Cerebellar nuclear complex (tissue), 1 donor: ENCODE measurements at places on chromosomes 4 and X.

DNA sequence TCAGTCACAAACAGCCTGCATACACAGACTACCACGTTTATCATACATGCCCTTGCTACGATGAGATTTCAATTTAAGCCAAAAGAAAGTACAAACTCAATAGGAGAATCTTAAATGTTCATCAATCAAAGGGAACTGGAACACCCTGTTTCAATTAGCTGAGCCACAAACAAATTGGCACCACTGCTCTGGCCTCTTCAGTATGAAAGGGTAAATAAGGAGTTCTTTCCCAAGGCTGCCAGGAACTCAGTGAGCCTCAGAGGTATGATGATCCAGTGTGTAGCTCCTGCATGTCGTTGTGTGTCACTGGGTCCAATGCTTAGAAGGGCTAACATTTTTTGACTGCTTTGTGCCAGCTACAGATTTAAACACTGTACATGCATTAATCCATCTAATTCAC, 5.4 kb downstream of the RNF150 start:
- no peak for DNase-seq

- no peak for DNase-seq
Measured at GRCh38 chrX:52363247-52363883, 5.5 kb upstream of the XAGE2 start.

DNA sequence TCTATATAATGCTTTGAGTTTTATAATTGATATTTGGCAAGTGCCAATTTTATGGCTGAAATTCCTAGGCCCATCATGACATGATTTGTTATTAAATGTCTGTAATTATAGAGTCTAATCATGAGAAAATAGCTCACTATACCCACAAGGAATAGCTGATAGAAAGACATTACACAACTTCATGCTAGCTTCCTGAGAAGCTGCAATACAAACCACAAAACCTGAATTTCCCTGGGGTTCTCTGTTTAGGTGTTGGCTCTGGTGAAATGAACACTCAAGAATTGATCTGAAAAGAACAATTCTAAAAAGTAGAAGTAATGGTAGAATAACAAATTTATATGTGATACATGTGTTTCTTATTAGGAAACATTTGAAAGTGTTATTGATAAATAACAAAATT, 169.6 kb downstream of the GASK1B start:
- DNase-seq: no peak

GRCh38 chr4:85607624-85608023, 132.7 kb downstream of the ARHGAP24 start:
- DNase-seq: no peak

DNA sequence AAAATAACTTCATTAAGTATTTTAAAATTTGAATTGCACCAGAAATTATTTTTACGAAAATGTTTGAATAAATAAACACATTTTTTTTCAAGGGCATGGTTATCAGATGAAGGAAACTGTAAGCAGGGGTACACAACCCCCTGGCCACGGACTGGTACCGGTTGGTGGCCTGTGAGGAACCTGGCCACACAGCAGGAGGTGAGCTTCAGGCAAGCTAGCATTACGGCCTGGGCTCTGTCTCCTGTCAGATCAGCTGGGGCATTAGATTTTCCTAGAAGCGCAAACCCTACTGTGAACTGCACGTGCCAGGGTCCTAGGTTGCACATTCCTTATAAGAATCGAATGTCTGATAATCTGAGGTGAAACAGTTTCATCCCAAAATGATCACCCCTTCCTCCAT, 1499.7 kb upstream of the AGA start:
- no peak for DNase-seq

GRCh38 chr4:75498041-75498440, 16.2 kb downstream of the RCHY1 start:
- DNase-seq: no peak

- DNase-seq: no peak
Measured at GRCh38 chr4:154067786-154068185, 278.9 kb upstream of the SFRP2 start.

GRCh38 chr4:89109841-89110540, 1.3 kb upstream of the TIGD2 start:
- no peak for DNase-seq

GRCh38 chrX:15242899-15243555, 26.9 kb downstream of the ASB9 start:
- DNase-seq: peak; percentile 5

GRCh38 chrX:136325377-136325776, 24.6 kb downstream of the ADGRG4 start:
- DNase-seq: no peak

DNA sequence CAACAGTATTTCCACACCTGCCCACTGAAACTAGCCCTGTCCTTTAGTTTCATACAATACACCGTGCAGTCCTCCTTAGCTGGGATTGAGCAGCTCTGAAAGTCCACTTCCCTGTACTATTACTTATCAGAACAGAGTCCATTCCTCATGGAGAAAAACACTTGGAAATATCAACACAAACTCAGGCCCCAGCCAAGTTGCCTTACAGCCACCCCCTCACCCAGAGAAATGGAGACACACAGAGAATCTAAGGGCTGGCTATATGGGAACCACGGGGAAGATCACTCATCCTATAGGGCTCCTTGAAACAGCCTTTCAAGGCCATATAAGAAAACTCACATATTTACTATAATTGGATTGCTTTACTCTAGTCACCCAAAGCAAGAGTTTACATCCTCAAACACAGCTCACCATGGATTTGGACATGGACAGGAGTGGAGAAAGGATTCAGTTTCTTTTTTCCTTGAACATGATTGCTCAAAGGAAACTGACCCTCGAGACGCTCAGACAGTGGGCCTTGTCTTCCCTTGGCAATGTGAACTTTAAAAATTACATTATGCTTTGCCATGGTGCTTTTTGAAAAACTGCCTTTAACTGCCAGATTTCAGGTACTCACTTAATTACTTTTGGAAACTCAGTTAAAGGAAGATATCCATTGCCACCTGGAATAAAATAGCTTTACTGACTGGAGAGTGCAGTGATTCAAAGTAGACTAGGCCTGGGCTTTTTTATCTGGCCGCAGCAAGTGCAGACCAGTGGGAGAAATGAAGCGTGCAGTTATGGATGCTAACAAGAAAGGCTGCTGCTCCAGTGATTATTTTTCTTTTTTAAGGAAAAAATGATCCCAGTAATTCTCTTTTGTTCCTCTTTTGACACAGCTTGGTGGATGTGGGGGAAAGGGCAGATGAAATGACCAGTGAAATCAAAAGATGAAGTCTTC, 1.6 kb downstream of the SCARB2 start:
- DNase-seq: no peak

DNA sequence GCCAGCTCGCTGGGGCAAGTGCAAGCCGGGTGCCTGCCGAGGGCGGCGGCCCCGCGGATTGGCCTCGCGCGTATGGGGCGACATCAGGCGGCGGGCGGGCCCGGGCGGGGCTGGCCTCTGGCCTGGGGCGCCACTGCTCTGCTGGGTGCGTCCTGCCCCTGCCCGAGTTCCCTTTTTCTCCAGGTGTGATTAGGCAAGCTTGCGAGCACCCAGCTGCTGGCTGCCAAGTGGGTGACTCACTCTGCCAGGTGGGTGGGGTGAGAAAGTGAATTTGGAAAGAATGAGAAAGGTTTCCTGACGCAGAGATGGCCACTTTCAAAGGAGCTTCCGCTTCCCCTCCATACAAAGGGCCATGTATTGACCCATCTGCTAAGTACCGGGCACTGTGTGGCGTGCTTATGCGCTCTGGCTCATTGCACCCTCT, 32.5 kb downstream of the FGFBP1 start:
- DNase-seq: no peak

- DNase-seq: no peak
Measured at GRCh38 chr4:143199503-143199902, 14.8 kb downstream of the USP38 start.

DNA sequence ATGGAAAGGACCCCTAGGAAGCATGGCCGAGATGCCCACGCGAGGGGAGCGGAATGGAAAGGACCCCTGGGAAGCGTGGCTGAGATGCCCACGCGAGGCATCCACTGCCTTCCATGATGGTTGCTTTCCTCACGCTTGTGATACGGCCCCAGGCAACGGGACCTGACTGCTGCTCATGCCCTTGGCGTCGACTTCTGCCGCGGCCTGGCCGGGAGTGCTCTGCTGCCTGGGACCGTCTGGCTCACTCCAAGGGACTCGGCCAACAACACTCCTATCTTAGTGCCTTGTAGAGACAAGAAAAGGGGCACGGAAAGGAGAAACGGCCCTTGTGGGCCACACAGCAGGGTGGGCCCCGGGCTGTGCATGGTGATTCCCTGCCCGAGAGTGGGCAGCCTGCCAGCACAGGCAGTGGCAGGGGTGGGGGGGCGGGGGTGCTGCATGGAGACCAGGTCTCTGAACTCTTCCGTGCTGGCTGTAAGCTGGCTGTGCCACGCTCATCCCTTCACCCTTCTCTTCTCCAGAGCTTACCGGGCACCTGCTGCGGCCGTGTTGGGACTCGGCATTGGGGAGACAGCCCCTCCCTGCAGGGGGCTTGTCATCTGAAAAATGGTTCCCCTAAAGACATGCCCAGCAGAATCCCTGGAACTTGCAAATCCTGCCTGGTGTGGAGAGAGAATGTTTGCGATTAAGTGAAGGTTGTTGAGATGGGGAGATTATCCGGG, 38.6 kb upstream of the HMX1 start:
- DNase-seq: no peak
